ENCODE measurements at places on chromosomes 11 and 22.

- DNase-seq, result no peak
Observed at GRCh38 chr11:8811571-8811970, 99.4 kb upstream of the AKIP1 start.

DNA sequence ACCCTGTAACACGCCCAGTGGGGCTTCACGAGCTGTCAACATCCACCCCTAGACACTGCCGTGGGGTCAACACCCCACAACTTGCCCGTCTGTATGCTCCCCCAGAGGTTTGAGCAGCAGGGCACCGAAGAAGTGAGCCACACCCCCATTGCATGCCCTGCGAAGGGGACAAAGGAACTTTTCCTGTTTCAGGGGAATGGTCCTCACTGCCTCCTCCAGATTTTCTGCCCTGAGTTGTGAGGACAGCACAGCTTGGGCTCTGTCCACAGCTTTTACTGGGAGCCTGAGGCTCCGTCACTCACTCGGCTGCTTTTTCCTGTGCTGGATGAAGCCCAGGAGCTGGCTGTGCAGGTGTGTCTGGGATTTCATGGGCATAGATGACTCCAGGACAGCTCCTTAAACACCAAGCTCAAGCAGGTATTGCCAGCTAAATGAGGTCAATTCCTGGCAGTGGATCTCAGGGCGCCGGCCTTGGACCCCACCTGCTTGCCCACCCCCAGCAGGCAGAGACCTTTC lies 40.2 kb upstream of the CCDC188 start:
- no peak for DNase-seq

GRCh38 chr11:116037861-116038260 lies 533.6 kb upstream of the CADM1 start:
- DNase-seq, result no peak

DNA sequence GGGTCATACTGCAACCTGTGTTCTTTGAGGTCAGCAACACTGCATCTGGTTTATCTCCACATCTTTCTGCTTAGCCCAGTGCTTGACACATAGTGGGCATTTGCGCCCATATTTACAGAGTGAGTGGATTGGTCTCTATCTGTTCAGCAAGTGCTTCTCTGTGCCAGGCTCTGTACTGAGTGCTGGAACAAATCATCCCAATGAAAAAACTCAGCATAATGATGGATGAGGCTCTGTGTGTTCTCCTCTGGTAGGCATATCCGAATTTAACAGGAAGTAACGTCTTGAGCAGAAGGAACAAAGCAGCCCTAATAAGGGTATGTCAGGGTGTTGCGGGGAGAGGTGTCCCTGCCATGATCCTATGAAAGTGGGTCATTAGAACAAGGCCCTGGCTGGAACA lies 46.0 kb downstream of the MCM5 start:
- no peak for DNase-seq

DNA sequence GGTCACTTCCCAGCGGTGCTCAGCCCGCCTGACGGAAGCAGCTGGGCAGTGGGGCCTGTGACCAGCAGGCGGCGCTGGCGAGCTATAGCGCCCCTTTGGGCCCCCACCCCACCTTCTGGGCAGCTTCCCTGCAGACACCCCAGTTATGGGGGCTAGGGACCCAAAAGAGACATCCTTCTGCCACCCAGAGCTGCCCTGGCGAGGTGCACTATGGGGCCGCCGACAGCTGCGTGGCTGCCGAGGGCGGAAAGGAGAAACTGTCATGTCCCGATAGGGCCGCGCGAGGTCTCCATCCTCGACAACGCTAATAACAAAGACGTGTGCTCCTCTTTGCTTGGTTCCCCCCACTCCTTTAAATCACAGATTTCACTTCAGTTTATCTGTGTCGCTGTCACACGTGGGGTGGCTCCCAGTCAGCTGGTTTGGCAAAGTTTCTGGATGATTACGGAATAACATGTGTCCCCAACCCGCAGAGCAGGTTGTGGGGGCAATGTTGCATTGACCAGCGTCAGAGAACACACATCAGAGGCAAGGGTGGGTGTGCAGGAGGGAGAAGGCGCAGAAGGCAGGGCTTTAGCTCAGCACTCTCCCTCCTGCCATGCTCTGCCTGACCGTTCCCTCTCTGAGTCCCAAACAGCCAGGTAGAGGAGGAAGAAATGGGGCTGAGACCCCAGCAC lies 673 bp upstream of the MYO7A start:
- DNase-seq, result no peak

- peak; percentile 18 for DNase-seq
Observed at GRCh38 chr22:31179345-31179744, 19.4 kb downstream of the RNF185 start.

DNA sequence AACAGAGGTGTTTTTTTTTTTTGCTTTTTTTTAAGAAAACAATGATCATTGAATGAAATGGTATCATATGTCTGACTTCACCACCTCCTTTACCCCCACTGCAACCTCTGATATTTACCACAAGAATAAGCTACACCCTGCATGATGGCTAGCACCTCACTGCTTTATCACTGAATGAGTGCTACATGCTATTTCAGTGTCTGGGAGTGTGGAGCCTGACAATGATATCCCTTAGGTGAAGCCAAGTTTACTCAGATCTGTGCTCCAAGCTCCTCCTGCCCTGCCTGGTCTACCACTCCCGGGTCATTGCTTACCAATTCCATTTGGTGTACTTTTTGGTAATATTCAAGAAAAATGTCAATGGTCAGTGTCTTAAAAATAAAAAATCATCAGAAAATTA lies 21.1 kb downstream of the MMP20 start:
- no peak for DNase-seq

- DNase-seq, result no peak
Observed at GRCh38 chr11:65419460-65419771, 3.2 kb upstream of the NEAT1 start.

DNA sequence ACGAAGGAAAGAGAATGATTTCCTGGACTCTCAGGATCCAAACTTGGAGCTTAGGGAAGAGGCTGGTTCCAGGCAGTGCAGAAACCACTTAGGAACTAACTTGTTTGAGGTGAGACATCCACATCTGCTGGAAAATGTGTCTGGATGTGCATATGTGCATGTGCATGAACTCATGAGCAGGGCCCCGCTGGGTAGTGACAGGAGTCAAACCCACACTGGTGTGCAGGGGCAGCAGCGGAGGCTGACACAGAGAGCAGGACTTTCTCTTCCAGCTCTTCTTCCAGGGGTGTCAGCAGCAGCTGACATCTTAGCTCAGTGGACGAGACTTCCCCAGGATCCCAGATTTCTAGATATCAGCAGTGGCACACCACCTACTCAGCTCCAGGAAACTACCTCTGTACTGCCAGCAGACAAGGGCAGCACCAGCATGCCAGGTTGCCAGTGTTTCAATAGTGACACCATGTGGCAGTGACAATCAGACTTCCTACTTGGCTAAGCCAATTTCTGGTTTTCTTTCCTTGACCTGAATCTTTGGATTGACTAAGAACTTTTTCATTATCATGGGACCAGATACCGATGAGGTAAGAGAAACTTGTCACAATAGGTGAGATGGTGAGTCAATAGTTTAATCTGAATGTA lies 227.5 kb upstream of the ZC3H12C start:
- DNase-seq, result peak; percentile 33

- DNase-seq, result peak; percentile 35
Observed at GRCh38 chr22:25702040-25702439, 39.9 kb upstream of the MYO18B start.

GRCh38 chr11:71370895-71371673 lies 77.1 kb downstream of the DHCR7 start:
- no peak for DNase-seq

- no peak for DNase-seq
Observed at GRCh38 chr22:44112191-44112590, 68.5 kb upstream of the PARVG start.

DNA sequence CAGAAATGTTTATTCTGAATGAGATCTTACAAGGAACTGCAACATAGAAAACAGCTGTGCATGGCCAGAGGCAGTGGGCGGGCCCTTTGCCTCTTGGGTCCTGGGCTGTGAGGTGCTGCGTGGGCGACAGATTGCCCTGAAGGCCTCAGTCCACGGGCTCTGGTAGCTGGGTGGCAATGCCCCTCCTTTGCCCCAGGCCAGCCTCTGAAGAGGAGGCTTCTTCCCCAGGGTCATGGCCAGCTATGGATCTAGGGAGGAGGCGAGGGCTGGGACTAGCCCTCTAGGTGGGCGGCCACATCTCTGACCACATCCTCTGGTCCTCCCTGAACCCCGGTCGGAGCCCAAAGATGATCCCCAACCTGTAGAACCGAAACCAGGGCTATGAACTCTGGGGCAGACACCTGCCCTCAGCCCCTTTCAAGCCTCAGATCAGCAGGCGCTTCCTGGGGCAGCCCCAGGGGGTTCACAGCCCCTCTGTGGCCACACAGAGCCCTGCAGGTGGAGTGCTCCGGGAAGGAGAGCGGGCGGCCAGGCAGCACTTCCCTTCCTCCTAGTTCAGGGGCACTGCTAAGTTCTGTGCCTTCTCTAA lies 6.6 kb upstream of the CDC42BPG start:
- DNase-seq, result peak; percentile 61

- no peak for DNase-seq
Observed at GRCh38 chr11:35949242-35949641, 5.4 kb downstream of the LDLRAD3 start.

GRCh38 chr11:115545581-115546210 lies 41.5 kb upstream of the CADM1 start:
- DNase-seq, result no peak

DNA sequence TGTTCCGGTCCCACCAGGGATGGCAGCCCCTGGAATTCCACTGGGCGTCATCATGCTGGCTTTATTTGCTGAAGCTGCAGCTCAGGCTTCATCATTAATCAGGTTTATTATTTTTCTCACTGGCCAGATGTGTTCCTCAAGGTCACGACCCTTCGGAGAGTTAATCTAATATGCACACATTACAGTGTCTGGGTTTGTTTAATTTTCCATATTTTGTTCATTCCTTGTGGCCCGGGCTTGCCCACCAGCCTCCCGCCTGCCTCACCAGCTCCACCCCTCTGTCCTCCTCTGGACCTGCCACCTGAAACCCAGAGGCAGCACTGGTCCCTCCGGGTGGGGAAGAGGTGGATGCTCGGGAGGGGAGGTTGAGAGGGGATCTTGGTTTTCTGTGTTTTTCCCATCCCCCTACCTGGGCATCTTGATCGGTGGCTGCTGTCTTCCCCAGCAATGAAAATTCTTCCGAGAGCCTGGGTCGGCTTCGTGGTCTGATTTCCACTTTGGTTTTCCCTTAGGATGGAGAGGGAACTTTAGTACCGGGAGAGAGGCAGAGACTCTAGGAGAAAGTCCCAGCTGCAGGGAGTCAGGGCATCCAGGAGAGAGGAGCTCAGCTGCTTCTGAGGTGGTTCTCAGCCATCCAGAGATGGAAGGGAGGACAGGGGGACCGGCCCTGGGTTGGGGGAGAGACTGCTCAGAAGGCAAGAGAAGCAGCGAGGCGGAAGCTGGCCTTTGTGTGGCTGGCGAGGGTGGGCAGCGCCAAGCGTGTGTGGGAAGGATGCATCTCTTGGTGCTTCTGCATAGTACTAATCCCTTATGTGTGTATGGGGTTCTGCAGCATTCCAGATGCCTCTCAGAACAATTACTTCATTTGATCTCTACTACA lies 2.1 kb downstream of the GRIK4 start:
- DNase-seq, result no peak

DNA sequence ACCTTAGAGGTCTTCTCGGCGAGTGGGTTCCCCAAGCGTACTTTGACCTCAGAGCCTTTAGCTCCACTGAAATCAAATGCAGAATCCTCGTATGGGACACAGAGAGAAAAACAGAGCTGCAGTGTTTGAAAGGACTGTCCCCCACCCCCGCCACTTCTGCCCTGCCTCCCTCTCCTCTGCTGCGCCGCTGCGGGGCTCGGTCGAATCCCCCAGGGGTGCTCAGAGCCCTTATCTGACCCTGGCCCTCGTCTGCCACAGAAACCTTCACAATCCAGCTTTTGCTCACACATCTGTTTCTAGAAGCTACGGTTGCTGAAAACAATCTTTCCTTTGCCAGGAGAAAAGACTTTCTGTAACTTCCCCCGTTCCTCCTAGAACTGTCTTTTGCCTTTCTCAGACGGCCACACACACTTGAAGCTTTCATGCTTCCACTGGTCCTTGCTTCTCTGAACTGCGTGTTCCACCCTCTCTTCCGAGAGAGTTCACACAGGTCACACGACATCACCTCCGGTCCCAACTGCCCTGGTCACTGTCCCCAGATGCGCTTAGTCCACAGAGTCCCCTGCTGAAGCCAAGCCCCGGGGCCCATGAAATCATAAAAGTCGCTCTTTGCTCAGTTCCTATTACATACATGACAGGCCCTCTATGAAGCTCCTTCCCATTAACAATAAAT lies 3.7 kb downstream of the SMIM35 start:
- no peak for DNase-seq

GRCh38 chr22:46386312-46386711 lies 50.8 kb downstream of the TRMU start:
- no peak for DNase-seq

DNA sequence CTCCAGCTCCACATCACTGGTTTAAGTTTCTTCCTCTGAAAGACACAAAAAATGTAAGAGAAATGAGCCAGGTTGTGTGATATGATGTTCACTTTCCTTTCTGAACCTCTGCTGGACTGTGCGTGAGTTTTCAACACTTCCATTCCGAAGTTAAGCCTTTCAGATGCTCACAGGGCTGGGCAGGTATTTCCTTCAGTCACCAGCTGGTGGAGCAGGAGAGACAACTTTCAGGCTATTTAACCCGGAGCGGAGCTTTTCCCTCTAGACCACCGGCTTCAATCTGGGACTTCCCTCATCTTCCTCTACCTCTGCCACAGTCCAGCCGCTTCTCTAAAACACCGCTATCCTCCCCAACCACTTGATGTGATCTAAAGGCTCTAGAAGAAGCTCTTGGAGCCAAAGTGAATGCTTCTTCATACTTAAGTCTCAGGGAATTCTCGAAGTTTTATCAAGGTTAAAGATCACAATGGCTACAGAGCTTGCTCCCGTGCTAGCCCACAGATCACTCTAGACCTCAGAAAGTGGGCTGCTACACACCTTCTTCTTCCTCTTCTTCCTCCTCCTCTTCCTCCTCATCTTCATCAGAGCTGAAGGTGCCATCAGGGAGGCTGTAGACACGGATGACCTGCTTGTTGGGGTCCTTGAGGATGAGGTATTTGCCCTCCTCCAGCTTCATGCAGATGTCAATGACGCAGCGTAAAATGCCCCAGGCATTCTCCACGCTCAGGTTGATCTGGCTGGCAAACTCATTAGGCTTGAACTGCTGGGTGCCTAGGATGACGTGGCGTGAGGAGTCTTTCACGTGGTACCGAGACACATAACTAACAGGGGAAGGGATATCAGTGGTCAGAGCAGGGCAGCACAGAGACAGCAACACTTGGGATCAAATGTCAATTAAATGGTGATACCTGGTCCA lies 4.4 kb upstream of the FOXRED2 start:
- peak; percentile 49 for DNase-seq

- no peak for DNase-seq
Observed at GRCh38 chr11:2584812-2585565, 114.8 kb downstream of the KCNQ1OT1 start.

DNA sequence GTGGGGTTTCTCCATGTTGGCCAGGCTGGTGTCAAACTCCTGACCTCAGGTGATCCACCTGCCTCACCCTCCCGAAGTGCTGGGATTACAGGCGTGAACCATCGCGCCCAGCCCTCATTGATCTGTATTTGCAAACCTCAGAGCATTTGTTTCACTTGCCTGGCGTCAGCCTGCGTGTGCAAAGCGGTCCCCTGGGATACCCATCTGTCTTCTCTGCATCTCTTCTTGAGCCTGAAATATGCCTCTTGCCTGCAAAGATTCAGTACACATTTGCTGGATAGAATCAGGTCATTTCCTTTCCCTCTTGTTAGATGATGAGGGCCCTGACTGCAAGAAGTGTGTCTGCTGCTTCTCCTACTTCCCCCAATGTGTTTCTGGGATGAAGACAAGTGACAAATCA lies 1291.0 kb downstream of the TBC1D22A start:
- no peak for DNase-seq
